Left cardiac atrium (tissue), 4 donors: ENCODE measurements at places on chromosomes 6 and 20. TPM values are rescaled to one million over a fixed set of nuclear protein-coding genes. Genes with fewer than 3 reads are reported as not detected.

Gene TAGAP
- total RNA-seq = 2.6 TPM

Gene KLHDC3
- 113 TPM for total RNA-seq

Gene MYL9
- 1,946 TPM for total RNA-seq

Gene RUNX2
- 0.68 TPM for total RNA-seq

GRCh38 chr6:93366506-93366905 is 52.9 kb downstream of the EPHA7 start:
- no peak for DNase-seq

DNA sequence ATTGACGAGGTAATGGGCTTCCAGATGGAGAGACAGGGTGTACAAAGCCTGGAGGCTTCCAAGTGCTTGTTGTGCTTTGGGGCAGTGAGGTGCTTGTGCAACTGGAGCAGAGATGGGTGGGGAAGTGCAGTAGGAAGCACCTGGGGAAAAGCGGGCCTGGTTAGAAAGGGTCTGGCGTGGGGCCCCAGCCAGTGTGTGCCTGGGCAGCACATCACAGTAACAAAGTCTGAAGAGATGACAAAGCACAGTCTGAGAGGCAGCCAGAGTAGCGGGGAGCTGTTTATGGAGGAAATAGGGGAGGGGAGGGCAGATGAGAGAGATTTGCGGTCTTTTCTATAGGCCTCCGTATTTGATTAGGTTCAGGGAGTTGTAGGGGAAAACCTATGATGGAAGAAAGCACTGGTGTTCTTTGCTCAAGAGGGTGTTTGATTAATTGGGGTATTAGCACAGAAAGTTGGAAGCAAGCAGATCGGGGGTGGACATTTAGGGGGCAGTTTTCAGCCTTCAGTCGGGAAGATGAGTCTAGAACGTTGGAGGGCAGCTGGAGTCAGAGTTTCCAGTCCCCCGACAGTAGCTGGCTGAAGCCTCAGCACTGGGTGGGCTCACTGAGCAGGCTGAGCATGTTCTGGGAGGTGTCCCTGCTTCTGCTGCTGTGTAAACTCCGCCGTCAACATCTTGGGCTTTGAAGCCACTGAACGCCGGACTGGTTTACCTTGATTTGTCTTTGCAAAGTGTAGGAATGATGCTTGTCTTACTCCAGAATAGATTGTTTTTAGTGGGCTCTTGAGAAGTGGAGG is 15.5 kb upstream of the MROH8 start:
- DNase-seq = no peak

GRCh38 chr20:45940053-45940452 is 5.6 kb downstream of the PCIF1 start:
- DNase-seq = no peak

DNA sequence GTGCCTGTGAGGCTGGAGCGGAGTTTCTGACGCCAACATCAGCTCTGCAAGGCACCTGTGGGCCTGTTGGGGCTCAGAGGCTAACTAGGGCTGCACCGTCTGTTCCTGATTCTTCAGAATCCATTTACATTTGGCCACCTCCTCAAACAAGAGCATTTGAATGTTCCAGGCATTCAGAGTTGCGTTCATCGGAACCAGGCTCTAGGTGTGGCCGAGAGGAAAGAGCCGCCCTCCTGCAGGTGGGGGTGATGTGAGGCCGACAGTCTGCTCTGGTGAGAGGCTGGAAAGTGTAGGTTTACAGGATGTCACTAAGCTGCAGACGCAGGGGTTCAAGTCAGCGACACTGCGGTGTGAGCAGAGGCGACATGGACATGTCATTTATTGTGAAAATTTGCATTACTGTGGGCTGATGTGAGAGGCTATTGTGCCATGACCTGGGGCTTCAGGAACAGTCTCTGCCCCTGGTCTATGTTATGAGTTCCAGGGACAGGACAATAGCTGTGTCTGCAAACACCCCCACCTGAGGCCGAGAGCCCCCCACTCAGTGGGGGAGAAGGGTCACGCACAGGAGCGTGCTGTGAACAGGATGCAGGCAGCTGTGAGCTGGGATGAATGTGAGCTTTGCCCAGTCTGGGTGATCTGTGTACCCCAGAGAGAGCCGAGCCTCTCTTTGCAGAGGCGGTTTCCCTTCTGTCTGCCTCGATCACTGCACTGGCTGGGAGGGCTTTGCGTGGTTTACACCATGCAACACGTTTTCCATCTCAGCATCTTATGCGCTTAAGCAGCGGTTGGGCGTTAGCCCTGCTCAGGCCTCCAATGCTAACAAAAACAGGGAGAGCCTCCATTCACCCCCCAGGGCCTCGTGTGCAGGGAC is 21.1 kb downstream of the SLCO4A1 start:
- DNase-seq = no peak

DNA sequence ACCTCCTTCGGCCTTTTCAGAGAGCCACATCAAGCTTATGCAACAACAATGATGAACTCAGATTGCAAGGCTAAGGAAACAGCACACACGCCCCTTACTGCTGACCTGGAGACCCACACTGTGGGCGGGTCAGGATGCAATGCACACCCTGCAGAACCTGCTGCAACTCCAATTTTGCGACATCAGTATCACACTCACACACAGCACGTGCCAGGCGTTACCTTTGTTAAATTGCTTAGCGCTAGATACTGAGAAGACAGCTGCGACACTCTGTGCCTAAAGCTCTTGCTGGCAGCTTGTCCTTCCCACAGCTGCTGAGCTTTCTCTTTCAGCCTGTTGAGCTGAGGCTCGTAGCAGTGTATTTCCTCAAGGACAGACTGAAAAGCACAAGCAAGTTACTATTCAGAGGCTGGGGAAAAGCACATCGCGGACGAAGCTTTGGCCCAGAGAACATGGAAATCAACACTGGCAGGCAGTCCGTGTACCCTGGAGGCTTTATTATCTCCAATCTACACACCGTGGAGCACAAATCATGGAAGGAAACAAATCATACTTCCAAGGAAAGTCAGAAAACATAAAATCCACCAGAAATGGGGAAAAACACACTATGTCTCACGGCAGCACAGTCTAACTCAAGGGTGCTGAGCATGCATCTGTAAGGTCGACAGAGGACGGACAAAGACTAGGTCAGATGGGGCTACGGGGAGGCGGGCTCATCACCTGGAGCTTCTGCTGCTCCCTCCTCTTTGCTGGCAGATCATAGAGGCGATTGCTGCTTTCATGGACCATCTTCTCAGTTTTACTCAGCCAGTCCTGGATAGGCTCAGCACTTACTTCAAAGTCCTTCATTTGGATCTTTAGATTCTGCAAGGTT is 268.2 kb downstream of the SYNE1 start:
- DNase-seq = peak; percentile 41

- DNase-seq = no peak
Measured at GRCh38 chr6:134352786-134353480, 35.0 kb upstream of the SGK1 start.

DNA sequence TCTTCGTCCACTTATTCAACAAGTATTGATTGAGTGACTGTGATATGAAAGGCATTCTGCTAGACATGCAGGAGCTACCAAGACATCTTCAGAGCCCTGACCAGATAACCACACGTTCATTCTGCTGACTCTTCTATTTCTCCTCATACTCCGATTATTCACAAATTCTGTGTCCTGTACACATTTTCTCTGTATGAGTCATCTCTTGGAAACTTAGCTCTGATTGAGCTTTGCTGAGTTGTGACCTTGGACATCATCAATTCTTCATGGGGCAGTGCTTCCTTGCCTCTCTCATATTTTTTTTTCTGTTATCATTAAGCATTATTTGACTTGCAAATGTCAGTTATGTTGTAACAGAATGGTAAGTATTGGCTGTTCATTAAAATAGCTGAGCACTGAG is 351.6 kb upstream of the CNR1 start:
- no peak for DNase-seq

- DNase-seq = no peak
Measured at GRCh38 chr6:139828751-139829519, 454.5 kb upstream of the CITED2 start.

DNA sequence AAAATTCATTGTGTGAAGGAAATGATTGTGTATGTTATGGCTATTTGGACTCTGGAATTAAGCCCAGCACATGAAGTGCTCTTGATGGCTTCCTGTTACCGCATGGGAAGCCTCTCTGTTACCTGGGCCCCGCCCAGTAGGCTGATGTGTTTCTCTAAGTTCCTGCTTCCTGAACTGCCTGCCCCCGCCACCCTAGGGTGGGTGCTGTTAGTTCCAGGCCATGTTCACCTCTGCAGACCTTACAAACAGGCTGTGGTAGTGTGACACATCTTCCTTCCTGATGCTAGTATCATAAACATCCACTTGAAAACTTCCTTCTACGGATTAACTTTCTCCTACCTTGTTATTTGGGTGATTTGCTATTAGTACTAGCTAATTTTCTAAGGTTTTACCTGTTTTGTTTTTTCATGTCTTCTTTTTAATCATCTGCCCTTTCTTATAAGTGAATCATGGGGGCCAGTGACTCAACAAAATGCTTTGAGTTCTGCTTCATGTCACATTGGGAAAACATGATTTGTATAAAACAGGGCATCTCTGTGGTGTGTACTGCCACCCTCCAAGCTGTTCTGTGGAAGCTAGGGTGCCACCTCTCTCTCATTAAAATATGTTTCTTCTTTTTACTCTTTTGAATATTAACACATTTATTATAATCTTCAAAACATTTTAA is 40.6 kb downstream of the SH3BGRL2 start:
- peak; percentile 27 for DNase-seq

DNA sequence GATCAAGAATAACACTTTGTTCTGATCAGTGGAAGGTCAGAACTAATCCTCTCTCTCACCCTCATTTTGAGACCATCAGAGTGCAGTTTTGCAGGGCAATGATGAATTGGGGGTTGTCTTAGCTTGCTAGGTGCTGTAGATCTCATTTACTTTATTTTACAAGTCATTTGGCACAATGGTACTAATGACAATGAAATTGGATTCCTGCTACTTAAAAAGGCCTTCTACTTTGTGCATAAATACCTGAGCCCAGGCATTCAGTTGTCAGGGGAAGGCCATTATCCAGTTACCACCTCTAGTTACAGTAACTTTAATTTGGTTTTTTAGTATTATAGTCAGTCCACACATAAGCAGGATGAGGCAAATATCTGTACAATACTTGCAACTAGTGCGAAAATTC is 240.0 kb downstream of the HDGFL1 start:
- no peak for DNase-seq

GRCh38 chr6:27924179-27924578 is 12.0 kb upstream of the OR2B2 start:
- DNase-seq = no peak

DNA sequence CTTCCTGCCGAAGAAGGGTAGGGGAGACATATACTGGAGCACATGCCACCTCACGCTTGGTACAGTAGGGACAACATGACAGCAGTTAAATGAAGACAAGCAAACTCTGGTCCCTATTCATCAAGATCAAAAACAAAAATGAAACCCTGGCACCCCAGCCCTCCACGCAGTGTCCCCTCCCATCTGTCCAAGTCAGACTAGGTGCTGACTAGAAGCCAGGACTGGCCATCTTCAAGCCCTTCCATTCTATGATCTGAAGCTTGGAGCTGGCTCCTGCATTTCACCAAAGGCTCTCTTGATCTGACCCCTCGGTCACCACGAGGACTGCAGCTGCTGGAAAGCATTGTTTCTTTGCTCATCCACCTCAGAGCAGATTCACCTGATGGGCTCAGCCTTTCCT is 158.9 kb upstream of the GGTLC1 start:
- no peak for DNase-seq

DNA sequence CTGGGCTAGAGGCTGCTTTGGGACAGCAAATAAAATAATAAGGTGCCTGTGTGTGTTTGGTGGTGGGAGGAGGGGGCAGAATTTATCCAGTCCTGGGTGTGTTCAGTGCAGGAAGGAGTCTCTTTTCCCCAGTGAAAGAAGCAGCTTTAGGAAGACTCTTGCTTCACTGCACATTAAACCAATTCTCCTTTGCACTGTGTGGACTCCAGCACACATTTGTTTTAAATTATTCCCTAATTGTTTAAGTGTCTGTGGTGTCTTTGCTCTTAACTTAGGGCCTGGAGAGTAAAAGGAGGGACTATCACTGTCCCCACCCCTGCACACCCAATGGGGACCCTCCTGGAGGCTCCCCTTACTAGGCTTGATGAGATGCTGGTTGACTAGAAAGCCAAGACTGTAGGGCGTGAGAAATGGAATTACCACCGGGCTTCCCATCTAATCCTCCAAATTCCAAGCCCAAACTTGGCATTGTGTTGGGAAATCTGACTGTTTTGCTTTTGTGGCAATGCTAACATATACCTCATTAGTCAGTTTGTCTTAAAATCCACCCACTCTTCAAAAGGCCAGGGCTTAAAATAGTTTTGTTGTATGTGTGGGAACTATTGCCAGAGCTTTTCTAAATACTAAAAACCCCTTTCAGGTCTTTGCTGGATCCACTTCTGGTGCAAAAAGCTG is 13.5 kb upstream of the DAAM2 start:
- DNase-seq = no peak

DNA sequence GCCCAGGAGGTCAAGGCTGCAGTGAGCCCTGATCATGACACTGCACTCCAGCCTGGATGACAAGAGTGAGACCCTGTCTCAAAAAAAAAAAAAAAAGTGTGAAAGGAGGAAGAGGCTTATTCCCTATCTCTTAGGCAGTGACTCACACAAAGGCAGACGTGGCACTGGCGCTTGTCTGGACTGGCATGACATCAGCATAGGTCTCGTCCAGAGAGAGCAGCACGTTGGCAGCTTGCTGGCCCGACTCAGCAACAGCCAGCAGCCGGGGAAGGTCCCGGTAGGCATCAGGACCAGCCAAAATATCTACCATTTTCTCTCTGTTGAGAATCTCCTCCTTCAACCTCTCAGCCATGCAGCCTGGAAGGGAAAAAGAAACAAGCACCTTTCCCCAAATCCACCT is 14.1 kb downstream of the CDK5RAP1 start:
- peak; percentile 77 for DNase-seq

GRCh38 chr6:51569594-51569993 is 517.8 kb downstream of the PKHD1 start:
- DNase-seq = no peak

DNA sequence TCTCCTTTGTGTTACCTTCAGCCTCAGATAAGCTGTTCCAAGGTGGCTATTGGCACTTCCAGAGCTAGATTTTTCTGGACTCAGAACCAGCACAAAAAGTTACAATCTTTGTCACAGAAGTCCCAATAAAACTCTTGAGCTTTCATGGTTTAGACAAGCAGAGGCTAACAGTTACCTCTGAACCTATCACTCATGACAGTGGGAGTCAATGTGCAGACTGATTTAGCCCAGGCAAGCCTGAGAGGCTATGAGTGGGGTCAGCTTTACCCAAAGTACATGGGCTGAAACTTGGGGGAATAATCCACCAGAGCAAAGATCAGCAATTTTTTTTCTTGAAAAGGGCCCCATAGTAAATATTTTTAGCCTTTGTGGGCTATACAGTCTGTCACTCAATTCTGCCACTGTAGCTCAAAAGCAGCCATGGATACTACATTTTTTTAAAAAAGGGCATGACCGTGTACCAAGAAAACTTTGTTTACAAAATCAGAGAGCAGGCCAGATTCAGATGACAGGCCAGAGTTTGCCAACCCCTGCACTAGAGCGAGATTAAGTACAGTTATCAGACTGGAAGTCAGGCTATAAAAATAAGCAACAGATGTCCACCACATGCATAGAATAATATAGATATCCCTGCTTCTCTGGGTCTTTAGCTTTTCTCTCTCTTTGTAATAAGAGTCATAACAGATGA is 20.0 kb downstream of the CCN2 start:
- DNase-seq = no peak

GRCh38 chr6:56927538-56928453 is 27.1 kb upstream of the BEND6 start:
- no peak for DNase-seq
